ENCODE measurements at places on chromosomes 3 and 15.
A peak's percentile ranks its signal among the peaks of the same experiment; 100 is the strongest.

GRCh38 chr15:83784975-83785374, 131.1 kb downstream of the ADAMTSL3 start:
- DNase-seq = no peak

- DNase-seq = peak; percentile 3
These were observed 104.3 kb upstream of the TSC22D2 start for GRCh38 chr3:150303768-150304167.

GRCh38 chr3:16801223-16801622, 83.5 kb upstream of the PLCL2 start:
- DNase-seq = peak; percentile 76

- DNase-seq = peak; percentile 14
These were observed 15.4 kb downstream of the IREB2 start for GRCh38 chr15:78453447-78453846.

DNA sequence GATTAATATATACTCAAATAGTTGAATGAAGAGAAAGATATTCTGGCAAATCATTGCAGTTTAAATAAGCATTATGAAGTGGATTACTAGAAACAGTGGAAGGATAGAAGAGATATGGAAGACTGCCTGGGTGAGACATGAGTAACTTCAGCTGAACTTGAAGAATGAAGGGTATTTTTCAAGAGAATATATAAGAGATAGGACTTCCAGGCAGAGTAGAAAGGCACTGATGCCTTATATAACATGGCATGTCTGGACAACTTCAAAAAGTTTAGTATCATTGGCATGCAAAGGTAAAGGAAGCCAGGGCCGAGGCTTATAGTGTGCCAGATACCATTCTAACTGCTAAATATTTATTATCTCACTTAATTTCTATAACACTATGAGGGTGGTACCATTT, 126.5 kb upstream of the SLC7A14 start:
- DNase-seq = no peak

GRCh38 chr3:124759666-124760401, 29.6 kb downstream of the UMPS start:
- no peak for DNase-seq

DNA sequence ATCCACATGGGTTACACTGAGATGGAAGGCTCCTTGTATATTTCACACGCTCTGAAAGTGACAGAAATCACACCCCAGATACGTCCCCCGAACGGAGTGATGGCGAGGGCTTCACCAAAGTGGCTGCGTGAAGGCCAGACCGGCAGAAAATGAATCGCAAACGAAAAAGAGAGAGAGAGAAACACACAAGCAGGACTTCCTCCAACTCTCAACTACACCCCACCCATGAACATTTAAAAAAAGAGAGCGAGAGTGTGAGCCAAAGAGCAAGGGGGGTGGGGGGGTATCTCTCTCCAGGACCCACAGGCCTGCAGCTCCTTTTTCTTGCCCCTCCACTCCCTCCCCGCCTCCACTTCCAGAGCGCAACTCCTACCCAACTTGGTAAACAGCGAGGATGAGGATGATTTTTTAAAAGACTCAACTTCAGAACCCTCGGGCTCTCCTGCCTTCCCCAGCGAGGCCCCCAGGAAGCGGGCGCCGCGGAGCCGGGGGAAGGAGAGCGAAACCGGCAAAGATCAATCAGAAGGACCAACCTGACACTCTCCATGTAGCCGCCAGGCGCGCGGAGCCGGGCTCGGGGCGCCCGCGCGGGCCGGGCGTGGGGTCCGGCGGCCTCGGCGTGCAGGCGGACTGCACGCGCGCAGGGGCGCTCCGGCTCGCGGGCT, 519.1 kb downstream of the FOXP1 start:
- peak; percentile 57 for DNase-seq

DNA sequence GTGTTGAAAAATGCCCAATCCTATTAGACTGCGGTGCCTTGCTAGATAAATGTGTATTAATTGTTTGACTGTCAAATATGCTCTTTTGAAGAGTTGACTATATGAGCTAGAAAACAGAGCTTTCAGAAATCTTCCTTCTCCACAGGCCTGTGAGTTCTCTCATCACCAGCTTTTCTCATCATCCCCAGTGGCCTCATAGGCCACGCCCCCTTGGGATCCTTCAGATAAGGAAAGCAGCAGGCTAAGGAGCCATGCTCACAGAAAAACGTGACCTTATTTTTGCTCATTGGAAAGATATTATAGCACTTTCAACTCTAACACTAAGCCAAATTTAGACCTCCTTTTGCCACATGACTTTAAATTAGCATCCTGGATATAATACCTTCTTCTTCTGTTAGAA, 514.4 kb upstream of the ARRDC4 start:
- DNase-seq = no peak

DNA sequence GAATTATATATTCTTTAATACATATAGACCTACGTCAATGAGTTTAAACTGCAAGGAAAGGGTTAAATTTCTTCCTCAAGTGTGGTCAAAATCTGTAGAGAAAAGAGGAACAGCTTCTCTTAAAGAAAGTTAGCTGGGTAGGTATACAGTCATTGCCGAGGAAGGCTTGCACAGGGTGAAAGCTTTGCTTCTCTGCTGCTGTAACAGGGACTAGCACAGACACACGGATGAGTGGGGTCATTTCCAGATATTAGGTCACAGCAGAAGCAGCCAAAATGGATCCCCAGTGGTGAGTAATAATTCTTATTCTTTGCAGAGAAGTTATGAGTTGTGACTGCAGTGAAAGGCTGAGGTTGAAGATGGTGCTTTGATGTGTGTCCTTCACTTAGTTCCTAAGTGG, at the start of gene CD86:
TSS of gene CD86 (plus strand) at position 148 of the 400 bp plus-strand sequence. CDS start at position 276, 128 bp downstream.
- peak; percentile 86 for DNase-seq

DNA sequence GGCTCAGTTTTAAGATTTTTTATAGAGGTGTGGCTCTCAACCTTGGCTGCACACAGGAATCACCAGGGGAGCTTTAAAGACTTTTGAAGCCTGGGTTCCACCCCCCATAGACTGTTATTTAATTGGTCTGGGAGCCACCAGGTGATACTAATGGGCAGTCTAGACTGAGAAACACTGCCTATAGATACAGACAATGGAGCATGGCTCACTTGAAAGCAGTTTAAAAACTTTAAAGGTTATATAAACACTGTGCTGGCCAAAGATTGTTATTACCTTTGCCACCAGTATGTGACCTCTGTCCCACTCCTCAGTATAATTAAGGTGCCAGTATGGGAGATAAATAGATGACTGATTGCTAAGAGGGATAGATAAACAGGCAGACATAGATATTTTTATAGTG, 3.8 kb downstream of the GOLIM4 start:
- peak; percentile 57 for DNase-seq

DNA sequence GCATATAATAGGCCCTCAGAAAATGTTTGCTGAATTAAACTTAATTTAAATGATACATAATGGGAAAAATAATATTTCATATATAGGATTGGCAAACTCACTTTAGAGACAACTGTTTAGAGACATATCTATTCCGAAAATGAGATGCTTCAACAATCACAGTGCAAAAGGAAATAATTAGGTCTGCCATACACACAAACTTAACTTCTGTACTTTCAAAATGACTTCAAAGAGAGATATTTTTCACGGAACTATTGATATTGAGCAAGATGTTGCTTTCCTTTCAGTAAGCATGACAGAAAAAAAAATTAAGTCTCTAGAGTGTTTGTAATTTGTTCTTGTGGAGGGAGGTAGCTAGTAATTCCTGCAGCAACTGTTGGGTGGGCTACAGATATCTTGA, 769.5 kb downstream of the TUSC7 start:
- no peak for DNase-seq
